Right cardiac atrium (tissue), 5 donors: ENCODE measurements at places on chromosomes 2 and 18. TPM values are rescaled to one million over a fixed set of nuclear protein-coding genes. Genes with fewer than 3 reads are reported as not detected.

DNA sequence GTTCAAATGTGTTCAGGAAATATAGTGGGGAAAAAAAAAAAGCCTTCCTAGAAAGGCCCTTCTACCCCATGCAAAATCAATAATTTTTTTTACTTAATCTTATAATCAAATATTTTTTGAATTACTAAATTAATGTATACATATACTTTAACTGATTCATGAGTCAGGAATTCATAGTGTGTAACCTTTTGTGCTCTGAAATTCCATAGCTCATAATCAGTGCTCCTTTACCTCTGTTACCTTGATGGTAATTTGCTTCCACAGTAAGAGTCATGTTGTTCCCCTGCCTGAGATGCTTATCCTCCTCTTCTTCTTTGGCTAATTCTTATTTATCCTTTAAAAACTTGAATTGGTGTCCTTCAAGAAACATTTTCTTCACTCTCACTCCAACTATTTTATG is 414.2 kb downstream of the THSD7B start:
- no peak for DNase-seq

DNA sequence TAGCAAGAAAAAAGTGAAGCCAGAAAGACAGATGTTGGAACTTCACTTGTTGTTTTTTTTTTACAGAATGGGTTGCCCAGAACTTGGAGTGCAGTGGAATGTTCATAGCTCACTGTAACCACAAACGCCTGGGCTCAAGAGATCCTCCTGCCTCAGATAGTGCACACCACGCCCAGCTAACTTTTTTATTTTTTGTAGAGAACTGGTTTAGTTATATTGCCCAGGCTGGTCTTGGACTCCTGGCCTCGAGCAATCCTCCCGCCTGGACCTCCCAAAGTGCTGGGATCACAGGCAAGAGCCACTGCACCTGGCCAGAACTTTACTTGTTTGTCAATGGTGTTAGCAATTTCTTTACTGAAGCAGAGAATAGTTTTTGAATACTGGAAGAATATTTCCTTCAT is 11.9 kb upstream of the ASPRV1 start:
- DNase-seq = no peak

- no peak for DNase-seq
Measured at GRCh38 chr2:133605011-133605765, 36.9 kb upstream of the NCKAP5 start.

- no peak for DNase-seq
Measured at GRCh38 chr2:223306371-223306770, 254.4 kb downstream of the KCNE4 start.

- DNase-seq = no peak
Measured at GRCh38 chr2:86704459-86704971, 15.6 kb upstream of the RMND5A start.

ELMOD3 gene
- polyA plus RNA-seq = 10.7 TPM

NDC80 gene
- polyA plus RNA-seq = 0.18 TPM

- no peak for DNase-seq
Measured at GRCh38 chr2:165803123-165803760, 9.2 kb upstream of the GALNT3 start.

GRCh38 chr2:25330273-25330672 is 11.5 kb downstream of the DNMT3A start:
- no peak for DNase-seq

DNA sequence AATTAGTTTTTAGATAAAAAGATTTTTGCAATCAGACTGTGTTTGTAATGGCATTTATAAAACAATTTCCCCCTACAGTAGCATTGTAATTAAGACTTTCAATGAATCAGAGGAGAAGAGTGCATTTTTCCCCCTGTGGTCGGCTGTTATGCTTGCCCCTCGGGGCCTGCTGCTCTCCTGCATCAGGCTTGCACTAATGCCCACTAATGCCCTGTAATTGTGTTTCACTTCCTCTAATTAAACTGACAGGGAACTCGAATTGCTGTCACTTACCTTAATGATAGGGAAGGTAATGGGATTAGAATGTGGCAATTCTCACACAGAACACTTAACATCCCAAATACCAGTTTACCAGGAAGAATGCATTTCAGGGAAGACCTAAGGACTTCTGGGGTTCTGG is 61.2 kb upstream of the LRRTM1 start:
- DNase-seq = no peak
